T follicular helper cell (primary cell): ENCODE measurements at places on chromosomes 12 and 14.

- DNase-seq, result no peak
These were observed 36.3 kb upstream of the BICD1 start for GRCh38 chr12:32070370-32070769.

DNA sequence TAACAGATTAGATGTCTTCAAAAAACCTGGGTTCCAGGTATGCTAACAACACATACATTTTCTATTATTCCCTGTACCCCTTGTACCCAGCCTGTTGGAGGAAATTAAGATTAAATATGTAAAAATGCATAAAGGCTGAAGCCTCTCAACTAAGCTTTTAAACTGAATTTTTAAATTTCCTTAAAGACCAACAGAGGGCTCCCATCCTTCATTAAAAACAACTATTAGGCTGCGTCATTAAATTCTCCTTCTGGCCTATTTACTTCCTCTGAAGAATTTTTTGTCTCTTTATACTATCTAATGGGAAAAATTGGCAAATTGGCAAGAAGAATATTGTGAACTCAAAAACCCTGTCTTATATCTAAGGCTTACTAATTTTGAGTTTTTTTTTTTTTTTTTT, 21.8 kb downstream of the SENP1 start:
- no peak for DNase-seq

GRCh38 chr14:76380991-76381390, 5.1 kb downstream of the ESRRB start:
- no peak for DNase-seq

DNA sequence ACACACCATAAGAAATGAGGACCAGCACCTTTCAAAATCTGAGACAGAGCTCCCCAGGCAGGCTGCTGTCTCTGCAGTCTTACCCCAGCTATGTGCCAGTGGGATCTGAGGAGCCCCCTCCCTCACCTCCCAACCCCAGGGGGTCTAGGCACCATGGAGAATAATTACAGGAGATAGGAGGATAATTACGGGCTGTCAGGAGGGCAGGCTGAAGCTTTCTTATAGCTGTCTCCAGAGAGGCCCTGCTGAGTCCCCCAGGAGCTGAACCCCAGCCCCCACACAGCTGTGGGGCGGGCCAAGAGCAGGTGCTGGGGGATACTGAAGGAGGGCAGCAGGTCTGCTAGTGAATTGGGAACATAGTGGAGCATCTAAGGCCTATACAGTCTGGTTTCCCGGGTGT, 6.8 kb downstream of the CPNE6 start:
- no peak for DNase-seq

DNA sequence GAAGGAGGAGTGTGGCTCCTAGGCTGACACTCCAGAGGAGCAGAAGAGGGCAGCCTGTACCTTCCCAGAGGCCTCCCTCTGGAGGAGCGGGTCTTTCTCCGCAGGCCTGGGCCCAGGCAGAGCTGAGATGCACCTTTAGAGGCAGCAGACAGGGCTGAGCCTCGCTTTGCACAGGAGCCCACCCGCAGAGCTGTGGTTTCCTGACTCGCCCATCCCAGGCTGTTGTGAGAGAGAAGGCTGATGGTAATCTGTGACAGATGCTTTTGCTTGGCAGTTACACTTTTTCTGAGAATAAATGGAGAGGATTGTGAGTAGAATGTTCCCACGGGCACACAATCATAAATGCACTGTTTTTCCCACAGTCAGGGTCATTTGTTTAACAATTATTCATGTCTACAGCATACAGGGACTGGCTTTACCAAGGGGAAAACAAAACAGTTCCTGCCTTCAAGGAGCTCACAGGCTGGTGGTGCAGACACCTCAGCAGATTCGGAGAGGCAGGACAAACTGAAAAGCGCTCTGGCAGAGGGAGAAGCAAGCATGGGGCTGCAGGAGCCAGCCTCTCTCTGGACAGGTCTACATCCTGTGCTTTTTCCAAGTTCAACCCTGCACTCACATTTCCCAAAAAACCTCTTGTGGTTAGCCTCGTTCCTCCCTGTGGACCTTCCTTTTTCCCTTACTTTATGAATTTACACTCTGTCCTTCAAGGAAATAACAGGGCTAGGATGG, 13.9 kb downstream of the EVL start:
- peak; percentile 89 for DNase-seq

DNA sequence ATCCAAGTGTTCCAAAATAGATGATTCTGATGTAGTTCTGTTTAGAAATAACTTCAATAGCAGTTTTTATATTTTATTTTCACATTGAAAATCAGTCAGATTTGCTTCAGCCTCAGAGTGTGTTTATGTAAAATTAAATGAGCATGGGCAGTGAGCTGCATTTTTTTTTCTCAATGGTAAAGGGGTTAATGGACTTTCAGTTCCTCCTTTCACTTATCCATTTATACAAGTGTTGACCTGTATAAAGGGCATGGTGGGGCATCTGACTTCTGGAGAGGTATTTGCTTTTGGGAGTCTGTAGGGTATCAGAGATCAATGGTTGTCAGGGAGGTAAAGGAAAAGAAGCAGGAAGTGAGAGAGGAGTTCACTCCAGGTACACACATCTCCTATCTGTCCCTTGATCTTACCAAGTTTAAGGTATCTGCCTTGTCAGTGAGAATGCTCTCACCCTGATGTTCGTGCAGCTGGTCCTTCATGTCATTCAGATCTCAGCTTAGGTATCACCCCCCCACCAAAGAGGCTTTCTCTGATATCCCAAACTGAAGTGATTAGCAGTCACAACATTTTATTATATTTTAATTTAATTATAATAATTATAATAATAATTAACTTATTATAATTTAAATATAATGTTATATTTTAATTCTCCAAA, 181.6 kb upstream of the LMNTD1 start:
- no peak for DNase-seq

- peak; percentile 8 for DNase-seq
These were observed 2.4 kb downstream of the FGFR1OP2 start for GRCh38 chr12:26940516-26941214.

DNA sequence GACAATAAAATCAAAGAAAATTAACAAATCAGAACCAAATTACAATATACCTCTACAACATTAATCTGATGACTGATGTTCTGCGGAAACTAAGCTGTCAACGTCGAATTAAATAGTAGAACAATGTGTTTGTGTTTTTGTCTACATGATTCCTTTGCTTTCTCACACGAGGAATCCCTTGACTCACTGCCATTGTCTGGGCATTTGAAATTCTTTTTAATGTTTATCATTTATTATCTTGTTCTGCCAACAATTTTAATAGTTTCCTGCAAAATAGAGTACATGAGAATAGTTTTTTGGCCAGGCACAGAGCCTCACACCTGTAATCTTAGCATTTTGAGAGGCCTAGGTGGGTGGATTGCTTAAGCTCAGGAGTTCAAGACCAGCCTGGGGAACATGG, 76.6 kb upstream of the KRAS start:
- DNase-seq, result no peak

- peak; percentile 56 for DNase-seq
These were observed 19.0 kb upstream of the RNASE12 start for GRCh38 chr14:20610002-20610765.

DNA sequence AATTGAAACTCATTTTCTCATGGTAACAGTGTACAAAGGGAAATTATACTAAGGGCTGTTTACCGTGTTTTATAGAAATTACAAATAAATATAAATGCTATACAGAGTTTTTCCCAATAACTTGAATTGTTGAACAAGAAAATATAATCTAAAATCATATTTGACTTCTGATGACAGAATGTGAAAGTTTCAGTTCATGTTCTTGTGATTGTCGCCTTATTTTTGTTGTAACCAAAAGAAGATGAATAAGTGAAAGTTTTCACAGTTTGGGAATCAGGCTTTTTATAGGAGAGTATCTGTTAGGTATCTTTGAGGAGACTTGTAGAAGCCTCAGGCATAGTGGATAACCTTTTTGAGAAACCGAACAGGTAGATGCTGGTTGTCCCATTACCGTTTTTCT, 28.1 kb downstream of the ANO6 start:
- DNase-seq, result no peak

GRCh38 chr12:18591473-18591872, 146.3 kb downstream of the PLCZ1 start:
- DNase-seq, result no peak

DNA sequence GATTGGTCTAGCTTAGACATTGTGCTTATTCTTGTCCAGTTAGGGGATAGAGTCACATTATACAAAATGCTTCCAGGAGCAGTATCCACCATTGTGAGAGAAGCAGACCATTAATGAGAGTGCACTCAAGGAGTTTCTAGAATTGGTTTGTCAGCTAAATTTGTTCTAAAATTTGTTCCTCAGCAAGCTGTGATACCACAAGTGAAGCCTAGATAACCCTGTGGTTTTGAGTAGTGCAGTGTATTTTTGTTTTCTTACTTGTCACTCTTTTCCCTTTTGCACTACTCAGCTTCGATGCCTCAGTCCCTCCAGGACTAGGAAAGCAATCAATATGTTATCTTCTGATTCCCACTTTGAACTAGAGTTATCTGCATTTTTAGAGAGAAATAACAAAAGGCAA, 42.5 kb upstream of the AKAP6 start:
- no peak for DNase-seq

DNA sequence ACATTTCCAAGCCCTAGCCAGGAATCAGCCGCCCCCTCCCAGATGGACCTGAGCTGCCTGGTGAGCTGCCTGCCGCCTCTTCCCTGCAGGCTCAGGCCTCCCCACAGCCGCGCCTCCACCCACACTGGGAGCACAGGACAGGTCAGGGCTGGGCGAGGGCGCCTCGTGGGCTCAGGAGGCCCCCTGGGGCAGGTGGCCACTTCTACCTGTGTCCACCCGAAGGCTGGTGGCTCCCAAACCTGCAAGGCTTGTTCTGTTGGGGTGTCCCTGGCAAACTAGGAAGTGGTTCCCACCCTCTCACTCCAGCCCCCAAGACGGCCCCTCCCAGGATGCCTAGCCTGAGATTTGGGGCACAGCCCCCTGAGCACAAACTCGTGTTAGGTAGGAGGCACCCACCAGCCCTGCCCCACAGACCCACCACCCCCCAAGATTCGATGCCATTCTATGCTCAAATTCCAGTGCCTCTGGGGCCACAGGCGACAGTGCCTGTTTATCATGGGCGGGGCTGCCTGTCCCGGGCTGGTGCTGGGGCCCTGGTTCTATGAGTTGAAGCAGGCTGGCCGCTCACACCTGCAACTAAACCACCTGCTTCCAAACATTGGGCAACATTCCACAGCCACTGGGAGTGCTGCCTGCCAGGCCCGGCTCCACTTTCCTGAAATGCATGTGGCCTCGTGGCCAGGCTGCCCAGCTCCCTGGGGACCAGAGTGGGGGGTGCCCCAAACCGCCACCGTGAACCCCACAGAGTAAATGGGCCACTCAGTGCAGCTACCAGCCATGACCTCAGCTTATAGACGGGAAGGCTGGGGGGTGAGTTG, 6.8 kb downstream of the MMP17 start:
- DNase-seq, result no peak

DNA sequence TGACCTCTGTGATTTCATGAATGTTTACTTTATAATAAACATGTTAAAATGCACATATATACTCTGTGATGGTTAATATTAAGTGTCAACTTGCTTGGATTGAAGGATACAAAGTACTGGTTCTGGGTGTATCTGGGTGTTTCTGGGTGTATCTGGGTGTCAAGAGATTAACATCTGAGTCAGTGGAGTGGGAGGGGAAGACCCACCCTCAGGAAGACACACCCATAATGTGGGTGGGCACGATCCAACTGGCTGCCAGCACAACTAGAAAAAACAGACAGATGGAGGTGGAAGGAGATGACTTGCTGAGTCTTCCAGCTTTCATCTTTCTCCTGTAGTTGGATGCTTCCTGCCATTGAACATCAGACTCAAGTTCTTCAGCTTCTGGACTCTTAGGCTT, 11.9 kb downstream of the NUP37 start:
- DNase-seq, result no peak

GRCh38 chr12:10153271-10154144, 18.4 kb downstream of the OLR1 start:
- peak; percentile 20 for DNase-seq

- DNase-seq, result no peak
These were observed 123.3 kb downstream of the HECTD4 start for GRCh38 chr12:112258926-112259325.

- no peak for DNase-seq
These were observed 3.0 kb upstream of the RBMS2 start for GRCh38 chr12:56518570-56518969.

- peak; percentile 35 for DNase-seq
These were observed 43.7 kb downstream of the DDX11 start for GRCh38 chr12:31117203-31118011.

DNA sequence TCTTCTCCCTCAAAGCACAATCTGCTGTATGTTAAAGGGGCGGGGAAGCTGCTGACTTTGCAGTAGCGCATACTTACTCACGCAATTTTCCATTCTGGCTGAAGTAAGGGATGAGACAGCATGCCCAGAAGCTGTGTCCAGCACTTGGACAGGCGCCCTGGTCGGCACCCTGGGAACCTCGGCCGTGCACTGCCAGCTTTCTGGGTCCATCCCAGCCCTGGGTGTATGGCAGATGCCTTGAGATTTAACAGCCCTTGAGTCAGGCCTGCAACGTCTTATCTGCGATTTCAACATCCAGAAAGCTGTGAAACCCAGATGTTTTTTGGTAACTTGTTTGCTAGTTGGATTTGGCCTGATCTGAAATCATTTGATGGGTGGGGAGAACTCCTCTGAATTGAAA, 16.1 kb downstream of the EML1 start:
- DNase-seq, result no peak

GRCh38 chr12:53887006-53887405, 51.6 kb upstream of the HOXC13 start:
- DNase-seq, result no peak

DNA sequence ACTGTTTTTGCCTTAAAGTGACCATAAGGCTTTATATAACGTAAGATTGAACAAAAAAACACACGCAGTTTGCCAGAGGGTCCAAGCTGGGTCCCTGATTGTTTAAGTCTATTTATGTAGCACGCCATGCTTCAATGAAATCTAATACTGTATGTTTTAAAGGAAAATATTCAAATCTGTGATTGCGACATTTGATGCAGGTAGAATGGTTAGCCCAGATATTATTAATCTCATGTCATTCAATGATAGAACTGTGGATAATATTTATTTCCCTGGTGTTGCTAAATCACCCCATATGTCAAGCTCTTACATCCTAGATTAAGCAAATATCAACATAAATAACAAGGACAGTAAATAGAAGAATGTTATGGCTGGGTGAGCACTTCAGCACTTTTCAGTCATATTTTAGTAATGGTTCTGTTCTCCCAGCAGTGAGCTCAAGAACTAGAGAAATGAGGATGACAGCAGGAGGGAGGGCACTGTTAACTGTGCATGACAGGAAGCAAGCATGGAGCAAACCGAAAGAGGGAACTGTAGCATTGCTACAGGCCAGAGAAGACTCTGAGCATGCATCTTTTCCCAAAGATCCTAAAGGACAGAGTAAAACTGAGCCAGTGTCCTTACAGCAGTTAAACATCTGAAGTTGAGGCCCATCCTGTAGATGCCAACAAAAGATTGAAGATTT, 465.7 kb upstream of the MGAT4C start:
- DNase-seq, result no peak

GRCh38 chr12:54051874-54052437, 1.7 kb upstream of the HOXC4 start:
- DNase-seq, result no peak

GRCh38 chr14:101037021-101037817, 133.7 kb upstream of the RTL1 start:
- DNase-seq, result no peak
